Stimulated activated CD8-positive, alpha-beta memory T cell treated with anti-CD3 and anti-CD28 coated beads, Interleukin-4, amount 100 ng/mL, for 4 hours (primary cell): ENCODE measurements at places on chromosomes 3 and 15.

DNA sequence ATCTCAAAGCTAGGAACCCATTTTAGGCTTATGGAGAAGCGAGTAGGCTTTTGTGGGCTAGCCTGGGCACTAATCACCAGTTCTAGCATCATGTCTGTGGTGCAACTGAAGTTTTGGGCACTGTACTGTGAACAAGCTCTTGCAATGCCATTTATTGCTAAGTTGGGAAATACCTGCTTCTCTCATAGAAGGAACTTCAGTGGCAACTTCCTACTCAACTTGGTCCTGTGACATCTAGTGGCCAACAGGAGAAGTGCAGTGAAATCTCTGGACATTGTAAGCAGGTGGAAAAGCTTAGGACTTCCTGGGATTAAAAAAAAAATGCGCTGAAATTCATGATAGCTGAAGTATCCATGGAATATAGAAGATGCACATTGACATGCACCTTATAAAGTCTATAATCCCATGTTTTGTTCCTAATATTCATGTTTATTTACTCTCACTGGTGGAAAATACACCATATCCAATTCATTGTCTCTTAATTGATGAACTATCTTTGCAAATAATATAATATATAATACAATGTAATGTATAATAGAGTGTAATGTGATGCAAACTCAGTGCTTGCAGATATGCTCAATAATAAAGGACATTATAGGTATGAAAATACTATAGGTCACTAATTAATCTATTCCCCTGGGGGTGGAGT, 6.5 kb upstream of the ALDH1A3 start:
- no peak for DNase-seq

- no peak for DNase-seq
These were observed 23.3 kb downstream of the PLSCR2 start for GRCh38 chr3:146446026-146446425.

DNA sequence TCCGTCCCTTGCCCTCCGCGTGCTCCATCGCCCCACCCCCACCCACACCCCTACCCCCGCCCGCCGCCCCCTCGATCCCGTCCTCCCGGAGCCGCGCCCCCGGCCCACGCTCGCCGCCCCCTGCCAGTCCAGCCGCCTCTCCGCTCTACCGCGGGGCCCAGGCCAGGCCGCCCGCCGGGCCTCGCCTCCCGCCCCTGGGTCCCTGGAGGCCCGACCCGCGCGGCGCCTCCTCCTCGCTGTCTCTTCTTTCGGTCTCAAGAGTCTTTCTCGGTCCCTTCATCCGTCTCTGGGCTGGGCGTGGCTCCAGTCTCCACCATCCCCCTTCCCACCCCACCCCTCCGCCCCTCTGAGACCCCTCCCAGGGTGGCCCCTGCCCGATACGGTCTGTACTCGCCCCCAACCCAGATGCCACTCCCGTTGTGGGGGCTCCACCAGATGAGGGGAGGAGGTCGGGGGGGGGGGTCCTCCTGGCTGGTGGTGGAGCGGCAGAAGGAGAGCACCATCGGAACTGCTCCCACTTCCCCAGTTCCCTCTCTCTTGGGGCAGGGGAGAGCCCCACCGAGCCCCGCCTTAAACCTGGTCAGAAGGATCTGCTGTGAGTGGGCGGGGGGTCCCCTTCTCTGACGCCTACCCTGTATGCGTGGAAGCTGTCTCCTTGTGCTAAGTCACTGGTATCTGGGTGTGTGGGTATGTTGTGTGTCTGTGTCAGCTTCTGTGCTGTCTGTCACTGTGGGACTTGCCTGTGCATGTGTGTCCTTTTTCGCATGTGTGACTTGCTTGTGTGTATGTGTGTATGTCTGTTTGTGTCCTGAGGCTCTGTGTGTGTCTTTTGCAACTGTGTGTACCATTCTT, 1.0 kb downstream of the PRKCD start:
- peak; percentile 30 for DNase-seq

- no peak for DNase-seq
These were observed 27.0 kb upstream of the DENND4A start for GRCh38 chr15:65818927-65819562.

DNA sequence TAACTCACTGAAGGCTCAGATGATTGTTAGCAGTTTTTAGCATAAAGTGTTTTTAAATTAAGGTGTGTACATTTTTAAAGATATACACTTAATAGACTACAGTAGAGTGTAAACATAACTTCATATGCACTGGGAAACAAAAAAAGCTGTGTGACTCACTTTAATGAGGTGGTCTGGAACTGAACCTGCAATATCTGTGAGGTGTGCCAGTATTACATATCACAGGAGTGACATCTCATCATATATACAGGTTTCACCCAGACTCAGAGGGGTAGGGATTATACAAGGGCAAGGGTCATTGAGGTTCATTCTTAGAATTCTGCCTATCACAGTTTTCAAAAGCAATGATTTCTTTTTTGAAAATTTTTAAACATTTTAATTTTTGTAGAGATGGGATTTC, 7.3 kb upstream of the SNRK start:
- DNase-seq, result no peak
